ENCODE measurements at places on chromosomes 3 and 15.

DNA sequence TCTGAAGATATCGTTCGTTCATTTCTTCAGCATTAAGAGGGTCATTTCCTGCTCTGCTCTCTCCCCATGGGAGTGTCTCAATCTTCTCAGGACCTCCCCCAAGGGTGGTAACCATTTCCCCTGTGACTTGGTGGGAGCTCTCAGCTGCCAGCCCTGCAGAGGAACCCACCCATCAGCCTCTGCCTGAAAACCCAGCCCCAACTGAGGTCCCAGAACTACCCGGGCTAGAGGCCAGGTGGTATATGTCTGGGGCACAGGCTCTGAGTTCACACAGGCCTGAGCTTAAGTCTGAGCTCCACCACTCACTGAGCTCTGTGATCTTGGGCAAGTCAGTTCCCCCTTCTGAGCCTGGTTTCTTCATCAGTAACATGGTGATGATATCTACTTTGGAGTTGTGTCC, 10.0 kb upstream of the ATP2B2 start:
- no peak for DNase-seq

DNA sequence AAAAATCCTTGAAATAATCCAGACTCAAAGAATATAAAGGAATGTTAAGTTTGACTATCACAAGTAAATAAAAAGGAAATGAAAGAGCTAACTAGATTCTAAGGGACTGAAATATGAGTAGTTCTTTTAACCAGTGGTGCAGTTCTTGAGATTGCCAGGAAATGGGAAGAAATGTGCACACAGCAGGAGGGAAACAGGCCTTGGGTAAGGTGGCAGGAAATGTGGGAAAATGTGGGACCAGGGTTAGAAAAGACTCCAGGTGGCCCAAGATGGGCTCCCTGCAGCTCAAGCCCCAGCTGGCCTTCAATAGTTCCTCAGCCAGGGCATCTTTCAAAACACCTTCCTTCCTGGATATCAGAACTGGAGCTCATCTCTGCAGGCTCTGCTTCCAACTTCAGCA, 181.3 kb downstream of the ISL2 start:
- no peak for DNase-seq

DNA sequence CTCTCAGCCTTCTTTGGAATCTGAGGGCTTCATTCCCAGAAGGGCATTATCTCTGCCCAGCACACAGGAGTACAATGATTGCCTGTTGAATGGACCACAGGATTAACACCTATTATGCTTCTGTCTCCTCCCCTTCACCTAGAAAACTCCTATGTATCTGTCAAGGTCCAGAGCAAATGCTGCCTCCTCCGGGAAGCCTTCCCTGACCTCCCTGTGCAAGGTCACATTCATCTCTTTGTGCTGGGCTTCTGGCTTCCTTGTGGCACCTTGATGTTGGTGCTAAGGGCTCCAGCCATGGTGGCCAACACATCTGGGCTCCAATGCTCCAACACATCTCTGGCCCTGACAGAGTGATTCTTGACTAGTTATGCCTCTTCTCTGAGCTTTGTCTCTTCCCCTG, 49.9 kb upstream of the ATP2B2 start:
- DNase-seq: no peak

GRCh38 chr15:69533522-69533921, 80.9 kb downstream of the RPLP1 start:
- no peak for DNase-seq

DNA sequence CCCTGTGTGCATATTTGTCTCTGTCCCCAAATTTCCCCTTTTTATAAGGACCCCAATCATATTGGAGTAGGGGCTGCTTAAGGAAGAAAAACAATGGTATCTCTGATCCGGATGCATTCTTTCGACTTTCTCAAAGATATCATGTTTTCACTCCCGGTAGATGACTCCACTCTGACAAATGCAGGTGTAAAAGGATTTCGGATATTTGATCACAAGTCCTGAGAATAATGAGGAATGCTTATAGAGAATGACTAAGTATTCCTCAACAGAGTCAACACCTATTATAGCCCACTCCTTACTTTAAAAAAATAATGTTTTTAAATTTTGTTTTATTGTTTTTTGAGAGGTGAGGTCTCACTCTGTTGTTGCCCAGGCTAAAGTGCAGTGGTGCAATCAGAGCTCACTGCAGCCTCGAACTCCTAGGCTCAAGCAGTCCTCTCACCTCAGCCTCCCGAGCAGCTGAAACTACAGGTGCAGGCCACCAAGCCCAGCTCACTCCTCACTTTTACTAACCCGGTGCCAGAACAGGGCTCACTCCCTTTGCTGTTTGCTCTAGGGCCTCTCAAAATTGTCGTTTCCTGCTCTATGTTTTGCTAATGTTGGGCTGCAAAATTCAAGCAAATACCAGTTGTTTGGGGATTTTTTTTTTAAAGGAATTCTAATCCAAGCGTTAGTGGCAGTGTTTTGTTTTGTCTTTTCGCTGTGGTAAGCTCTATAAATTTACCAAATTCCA, 24.6 kb downstream of the COL8A1 start:
- no peak for DNase-seq

DNA sequence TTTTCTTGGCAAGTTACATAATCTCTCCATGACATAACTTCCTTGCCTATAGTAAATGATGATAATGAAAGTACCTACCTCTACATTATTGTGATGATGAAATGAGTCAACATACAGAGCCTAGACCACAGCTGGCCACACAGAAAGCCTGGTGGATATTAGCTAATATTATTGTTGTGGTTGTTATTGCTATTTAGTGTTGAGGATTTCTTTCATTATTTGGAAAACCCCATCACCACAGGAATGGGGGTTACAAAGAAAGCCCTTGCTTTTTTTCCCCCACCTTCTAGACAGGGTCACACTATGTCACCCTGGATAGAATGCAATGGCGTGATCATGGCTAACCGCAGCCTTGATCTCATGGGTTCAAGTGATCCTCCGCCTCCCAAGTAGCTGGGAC, 125.0 kb downstream of the PDZRN3 start:
- no peak for DNase-seq

DNA sequence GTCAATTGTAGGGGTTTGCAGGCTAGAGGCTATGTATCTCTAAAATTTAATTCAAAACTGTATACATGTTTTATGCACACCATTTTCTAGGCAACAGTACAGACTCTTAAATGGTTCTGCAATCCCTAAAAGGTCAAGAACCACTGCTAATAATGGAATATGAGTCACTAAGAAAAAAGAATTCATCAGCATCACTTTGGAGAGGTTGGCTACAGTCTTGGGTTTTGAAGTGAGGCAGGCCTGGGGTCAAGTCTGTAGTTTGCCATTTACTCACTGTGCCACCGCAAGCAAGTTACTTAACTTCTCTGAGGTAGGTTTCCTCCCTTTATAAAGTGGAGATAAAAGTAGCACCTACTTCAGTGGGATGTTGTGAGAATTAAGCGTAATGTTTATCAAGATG, 33.7 kb downstream of the THRB start:
- DNase-seq: no peak

- DNase-seq: no peak
Observed at GRCh38 chr3:123138839-123139444, 62.8 kb upstream of the SEC22A start.

Measured in stimulated activated CD4-positive, alpha-beta T cell treated with anti-CD3 and anti-CD28 coated beads, Interleukin-15, amount 100 ng/mL, for 1 hour (primary cell).